B cell (primary cell): ENCODE measurements at places on chromosomes 16 and 17.
A peak's percentile ranks its signal among the peaks of the same experiment; 100 is the strongest.

GRCh38 chr16:69703638-69704037 lies 22.7 kb downstream of the NQO1 start:
- H3K27me3 ChIP-seq = no peaks in the 10 kb centered on the region
- no peak overlapping the region for H3K4me3 ChIP-seq
- no peaks in the 10 kb centered on the region for H3K4me1 ChIP-seq
- no peak for DNase-seq

- DNase-seq = peak; percentile 2
- no peaks in the 10 kb centered on the region for H3K36me3 ChIP-seq
- H3K4me3 ChIP-seq = no peak overlapping the region
- no peak overlapping the region for H3K27ac ChIP-seq
- H3K27me3 ChIP-seq = no peaks in the 10 kb centered on the region
- no peaks in the 10 kb centered on the region for H3K4me1 ChIP-seq
Observed at GRCh38 chr16:76976101-76976500, 214.9 kb upstream of the MON1B start.

- no peak for DNase-seq
- no peaks in the 10 kb centered on the region for H3K36me3 ChIP-seq
- H3K4me1 ChIP-seq = peaks cover 9% of the 10 kb centered on the region
- no peak overlapping the region for H3K27ac ChIP-seq
Observed at GRCh38 chr17:77566151-77566550, 392.4 kb upstream of the TNRC6C start.

DNA sequence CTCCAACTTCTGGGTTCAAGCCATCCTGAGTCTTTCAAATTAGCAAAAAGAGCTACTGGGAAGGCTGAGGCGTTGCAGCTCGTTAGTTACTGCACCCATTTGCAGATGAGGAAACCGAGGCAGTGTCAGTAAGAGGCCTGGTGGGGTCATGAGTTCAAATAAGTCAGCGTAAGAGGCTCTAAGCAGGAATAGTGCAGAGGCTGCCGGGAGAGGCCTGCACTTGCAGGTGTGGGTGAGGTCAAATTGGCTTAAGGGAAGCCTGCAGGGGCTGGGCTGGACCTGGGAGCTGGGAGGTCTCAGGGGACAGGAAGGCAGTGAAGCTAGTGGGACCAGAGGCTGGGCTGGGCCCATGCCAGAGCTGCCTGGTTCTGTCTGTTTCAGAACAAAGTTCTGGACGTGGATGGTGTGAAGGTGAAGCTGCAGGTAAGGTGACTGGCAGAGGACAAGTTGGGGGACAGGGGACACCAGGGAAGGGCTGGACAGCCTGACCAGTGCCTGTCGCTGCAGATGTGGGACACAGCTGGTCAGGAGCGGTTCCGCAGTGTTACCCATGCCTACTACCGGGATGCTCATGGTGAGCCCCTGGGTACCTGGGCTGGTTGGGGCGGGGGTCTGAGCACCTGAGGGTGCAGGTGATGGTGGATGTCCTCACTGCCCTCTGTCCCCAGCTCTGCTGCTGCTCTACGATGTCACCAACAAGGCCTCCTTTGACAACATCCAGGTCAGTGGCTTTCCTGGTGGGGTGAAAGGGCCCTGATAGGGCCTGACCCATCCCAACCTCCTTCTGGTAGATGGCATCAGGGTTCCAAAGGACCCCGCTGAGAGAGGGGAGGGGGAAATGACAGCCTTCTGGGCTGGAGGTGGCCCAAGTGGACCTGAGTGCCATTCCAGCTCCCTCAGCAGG lies 3.0 kb downstream of the RAB26 start:
- no peaks in the 10 kb centered on the region for H3K27me3 ChIP-seq
- peaks cover 76% of the 10 kb centered on the region for H3K4me1 ChIP-seq
- H3K27ac ChIP-seq = no peak overlapping the region
- H3K4me3 ChIP-seq = no peak overlapping the region
- no peak for DNase-seq

GRCh38 chr17:15422392-15422965 lies 44.9 kb downstream of the CDRT4 start:
- no peaks in the 10 kb centered on the region for H3K4me1 ChIP-seq
- H3K36me3 ChIP-seq = no peaks in the 10 kb centered on the region
- no peak for DNase-seq
- H3K27me3 ChIP-seq = no peaks in the 10 kb centered on the region

- no peak for DNase-seq
- H3K27ac ChIP-seq = no peak overlapping the region
- H3K4me3 ChIP-seq = no peak overlapping the region
- H3K27me3 ChIP-seq = no peaks in the 10 kb centered on the region
Observed at GRCh38 chr16:79042886-79043285, 557.7 kb downstream of the MAF start.

- DNase-seq = no peak
- peak overlapping the region; percentile 99 for H3K27ac ChIP-seq
- no peaks in the 10 kb centered on the region for H3K27me3 ChIP-seq
- peak overlapping the region; percentile 97 for H3K4me3 ChIP-seq
Observed at GRCh38 chr16:24539850-24540601, 660 bp downstream of the RBBP6 start.

DNA sequence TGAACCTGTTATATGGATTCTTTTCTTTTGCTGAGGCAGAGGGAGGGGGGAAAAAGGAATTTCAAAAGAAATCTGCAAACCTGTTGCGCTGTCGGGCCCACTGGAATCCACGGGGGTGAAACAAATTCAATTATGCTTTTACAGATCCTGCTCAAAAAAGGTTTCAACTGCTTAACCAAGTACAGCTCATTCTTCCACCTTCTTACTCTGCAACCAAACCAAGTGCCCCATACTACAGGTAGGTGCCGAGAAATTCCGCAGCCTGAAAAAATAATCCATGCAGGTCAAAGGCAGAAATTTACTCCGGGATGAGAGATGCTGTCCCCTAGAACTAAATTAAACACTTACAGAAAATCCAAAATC lies 416 bp downstream of the RNF43 start:
- no peaks in the 10 kb centered on the region for H3K36me3 ChIP-seq
- H3K27me3 ChIP-seq = no peaks in the 10 kb centered on the region
- no peak for DNase-seq
- H3K4me1 ChIP-seq = peaks cover 14% of the 10 kb centered on the region
